ENCODE measurements at places on chromosomes 13 and 19. TPM values are rescaled to one million over a fixed set of nuclear protein-coding genes. Genes with fewer than 3 reads are reported as not detected.
A peak's percentile ranks its signal among the peaks of the same experiment; 100 is the strongest.

DNA sequence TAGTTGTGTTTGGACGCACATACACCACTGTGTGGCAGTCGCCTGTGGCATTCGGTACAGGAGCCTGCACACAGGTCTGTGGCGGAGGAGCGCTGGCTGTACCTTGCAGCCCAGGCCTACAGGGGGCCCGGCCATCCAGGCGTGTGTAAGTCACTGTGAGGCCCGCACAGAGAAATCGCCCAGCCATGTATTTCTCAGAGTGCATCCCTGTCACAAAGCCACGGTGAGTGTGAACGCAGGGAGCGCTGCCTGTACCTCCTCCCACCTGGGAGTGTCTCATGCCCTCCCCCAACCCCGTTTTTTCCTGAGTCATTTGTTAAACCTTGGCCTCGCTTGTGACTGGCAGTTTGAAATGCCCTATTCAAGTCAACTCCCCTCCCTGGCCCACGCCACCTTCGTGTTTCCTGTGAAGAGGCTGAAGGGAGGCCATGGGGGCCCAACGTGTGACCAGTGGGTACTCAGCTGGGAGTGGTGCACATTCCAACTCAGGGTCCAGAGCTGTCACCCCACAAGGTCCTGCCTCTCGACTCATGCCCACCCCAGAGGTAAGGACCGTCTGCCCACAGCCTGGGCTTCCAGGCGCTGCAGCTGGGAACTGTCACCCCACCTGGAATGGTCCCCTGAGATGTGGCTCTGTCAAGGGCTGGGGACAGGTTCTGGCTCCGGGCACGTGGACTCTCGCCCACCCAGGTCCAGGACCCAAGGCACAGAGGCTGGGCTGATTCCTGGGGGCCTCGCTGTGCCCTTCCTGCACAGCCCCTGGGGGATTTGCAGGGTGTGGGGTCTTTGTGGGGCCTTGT is 11.6 kb upstream of the RASA3 start:
- no peaks in the 10 kb centered on the region for H3K36me3 ChIP-seq
- H3K4me1 ChIP-seq = peaks cover 28% of the 10 kb centered on the region
- H3K27ac ChIP-seq = no peak overlapping the region
- DNase-seq = no peak
- H3K27me3 ChIP-seq = no peaks in the 10 kb centered on the region

GRCh38 chr19:7595466-7596133 is at the start of gene CAMSAP3:
Gene CAMSAP3 (plus strand): TSS chr19:7595863. CDS start chr19:7596003, 140 bp downstream.
- DNase-seq = no peak
- H3K27me3 ChIP-seq = no peaks in the 10 kb centered on the region

- H3K27me3 ChIP-seq = no peaks in the 10 kb centered on the region
- no peak overlapping the region for H3K4me3 ChIP-seq
- no peak for DNase-seq
- no peak overlapping the region for H3K27ac ChIP-seq
Measured at GRCh38 chr13:51425410-51426042, 27.3 kb downstream of the INTS6 start.

- no peaks in the 10 kb centered on the region for H3K27me3 ChIP-seq
- no peak for DNase-seq
- no peak overlapping the region for H3K27ac ChIP-seq
- no peak overlapping the region for H3K4me3 ChIP-seq
- no peaks in the 10 kb centered on the region for H3K36me3 ChIP-seq
- H3K4me1 ChIP-seq = no peaks in the 10 kb centered on the region
Measured at GRCh38 chr13:71730267-71730666, 136.7 kb downstream of the DACH1 start.

Gene PTGER1
- not detected for total RNA-seq

GRCh38 chr13:105972811-105973590 is 562.5 kb downstream of the EFNB2 start:
- H3K36me3 ChIP-seq = no peaks in the 10 kb centered on the region
- H3K4me3 ChIP-seq = no peak overlapping the region
- H3K4me1 ChIP-seq = peaks cover 20% of the 10 kb centered on the region

DNA sequence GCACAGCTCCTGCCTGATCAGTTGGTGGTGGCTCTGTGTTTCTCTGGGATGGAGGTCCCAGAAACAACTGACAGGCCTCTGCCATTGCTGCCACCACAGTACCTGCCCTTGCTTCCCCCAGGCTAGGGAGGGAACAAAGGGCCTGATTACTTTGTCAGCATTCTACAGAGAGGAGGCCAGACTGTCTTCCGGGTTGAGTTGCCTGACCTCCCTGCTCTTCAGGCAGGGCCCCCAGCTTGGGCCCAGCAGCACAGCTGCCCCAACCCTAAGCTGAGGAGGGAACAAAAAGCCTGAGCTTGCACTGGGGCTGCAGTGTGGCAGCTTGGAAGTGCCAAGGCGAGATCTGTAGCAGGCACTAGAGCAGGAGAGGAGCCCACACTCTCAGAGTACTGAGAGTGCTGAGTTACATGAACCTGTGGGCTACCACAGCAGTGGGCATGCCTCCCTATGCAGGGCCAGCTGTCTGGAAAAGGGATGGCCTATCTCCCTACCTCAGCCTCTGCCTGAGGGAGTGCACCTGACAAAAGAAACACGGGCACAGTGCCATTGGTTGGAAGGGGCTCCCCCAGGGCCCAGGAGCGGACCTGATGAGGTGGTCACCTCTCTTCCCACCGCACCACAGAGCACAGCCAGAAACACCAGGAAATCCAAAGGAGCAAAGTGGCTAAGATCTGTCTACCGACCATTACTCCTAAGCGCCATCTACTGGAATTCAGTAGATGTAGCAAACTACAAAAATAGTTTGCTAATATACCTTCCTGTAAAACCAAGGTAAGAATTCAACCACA is 24.4 kb downstream of the SLC25A15 start:
- no peak overlapping the region for H3K27ac ChIP-seq
- DNase-seq = no peak
- H3K4me3 ChIP-seq = no peak overlapping the region
- H3K4me1 ChIP-seq = no peaks in the 10 kb centered on the region
- H3K36me3 ChIP-seq = no peaks in the 10 kb centered on the region

DNA sequence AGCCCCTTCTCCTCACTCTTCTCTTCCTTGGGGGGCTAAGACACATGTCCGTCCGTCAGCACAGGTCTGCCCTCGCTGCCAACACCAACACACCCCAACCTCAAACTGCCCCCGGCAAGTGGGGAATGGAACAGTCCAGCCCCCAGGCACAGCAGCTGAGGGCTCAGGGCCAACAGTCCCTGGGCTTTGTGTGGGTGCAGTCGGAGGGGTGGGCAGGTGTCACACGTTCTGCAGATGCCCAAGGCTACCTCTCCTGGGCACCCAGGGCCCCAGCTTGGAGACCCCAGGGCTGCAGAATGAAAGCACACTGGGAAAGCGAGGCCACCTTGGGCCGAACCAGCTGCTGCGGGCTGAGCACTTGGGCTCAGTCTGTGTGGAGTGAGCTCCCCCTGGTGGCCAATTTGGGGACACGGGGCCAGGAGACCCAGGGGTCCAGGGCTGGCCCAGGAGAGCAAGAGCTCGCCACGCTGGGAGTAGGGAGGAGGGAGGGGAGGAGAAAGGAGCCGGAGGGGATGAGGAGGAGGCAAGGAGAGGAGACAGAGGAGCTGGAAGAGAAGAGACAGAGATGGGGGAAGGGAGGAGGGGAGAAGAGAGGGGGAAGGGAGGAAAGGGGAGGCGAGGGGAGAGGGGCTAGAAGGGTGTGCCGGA is 14.0 kb upstream of the ATP8B3 start:
- peaks cover 9% of the 10 kb centered on the region for H3K4me1 ChIP-seq
- H3K27ac ChIP-seq = no peak overlapping the region
- no peaks in the 10 kb centered on the region for H3K27me3 ChIP-seq
- no peaks in the 10 kb centered on the region for H3K36me3 ChIP-seq

- no peak overlapping the region for H3K27ac ChIP-seq
- H3K4me3 ChIP-seq = no peak overlapping the region
- no peaks in the 10 kb centered on the region for H3K27me3 ChIP-seq
- H3K36me3 ChIP-seq = no peaks in the 10 kb centered on the region
Measured at GRCh38 chr13:19955873-19956559, 2.5 kb upstream of the ZMYM2 start.

GRCh38 chr13:80451641-80452040 is 110.7 kb upstream of the SPRY2 start:
- no peaks in the 10 kb centered on the region for H3K4me1 ChIP-seq
- H3K4me3 ChIP-seq = no peak overlapping the region
- H3K27me3 ChIP-seq = no peaks in the 10 kb centered on the region

DNA sequence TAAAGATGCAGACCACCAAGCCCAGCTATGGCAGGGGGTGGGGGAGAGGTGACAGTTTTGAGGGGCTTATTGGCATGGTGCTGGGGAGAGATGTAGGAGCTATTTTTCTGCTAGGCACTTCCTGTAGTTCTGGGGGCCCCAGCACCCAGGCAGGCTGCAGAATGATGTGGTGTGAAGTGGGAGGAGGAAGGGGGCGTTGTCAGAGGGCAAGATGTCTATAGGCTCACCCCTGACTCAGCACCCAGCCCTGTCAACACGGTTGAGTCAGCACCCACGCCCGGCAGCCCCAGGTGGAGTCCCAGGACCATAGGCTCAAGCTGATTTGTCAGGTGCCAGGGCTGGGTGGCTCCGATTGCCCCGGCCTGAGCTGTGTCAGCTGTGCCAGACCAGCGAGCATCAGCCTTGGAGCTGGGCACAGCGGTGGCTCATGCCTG is 5.8 kb downstream of the KLF2 start:
- no peak overlapping the region for H3K27ac ChIP-seq
- peaks cover 19% of the 10 kb centered on the region for H3K36me3 ChIP-seq
- H3K27me3 ChIP-seq = no peaks in the 10 kb centered on the region
- peaks cover 44% of the 10 kb centered on the region for H3K4me1 ChIP-seq

- no peak overlapping the region for H3K4me3 ChIP-seq
- no peak for DNase-seq
- no peak overlapping the region for H3K27ac ChIP-seq
- no peaks in the 10 kb centered on the region for H3K36me3 ChIP-seq
- no peaks in the 10 kb centered on the region for H3K4me1 ChIP-seq
Measured at GRCh38 chr13:28590461-28590860, 68.5 kb upstream of the POMP start.

Gene ZNF586
- total RNA-seq = 24.3 TPM

Gene KLK2
- total RNA-seq = not detected

Gene CAPN12
- 9.6 TPM for total RNA-seq

DNA sequence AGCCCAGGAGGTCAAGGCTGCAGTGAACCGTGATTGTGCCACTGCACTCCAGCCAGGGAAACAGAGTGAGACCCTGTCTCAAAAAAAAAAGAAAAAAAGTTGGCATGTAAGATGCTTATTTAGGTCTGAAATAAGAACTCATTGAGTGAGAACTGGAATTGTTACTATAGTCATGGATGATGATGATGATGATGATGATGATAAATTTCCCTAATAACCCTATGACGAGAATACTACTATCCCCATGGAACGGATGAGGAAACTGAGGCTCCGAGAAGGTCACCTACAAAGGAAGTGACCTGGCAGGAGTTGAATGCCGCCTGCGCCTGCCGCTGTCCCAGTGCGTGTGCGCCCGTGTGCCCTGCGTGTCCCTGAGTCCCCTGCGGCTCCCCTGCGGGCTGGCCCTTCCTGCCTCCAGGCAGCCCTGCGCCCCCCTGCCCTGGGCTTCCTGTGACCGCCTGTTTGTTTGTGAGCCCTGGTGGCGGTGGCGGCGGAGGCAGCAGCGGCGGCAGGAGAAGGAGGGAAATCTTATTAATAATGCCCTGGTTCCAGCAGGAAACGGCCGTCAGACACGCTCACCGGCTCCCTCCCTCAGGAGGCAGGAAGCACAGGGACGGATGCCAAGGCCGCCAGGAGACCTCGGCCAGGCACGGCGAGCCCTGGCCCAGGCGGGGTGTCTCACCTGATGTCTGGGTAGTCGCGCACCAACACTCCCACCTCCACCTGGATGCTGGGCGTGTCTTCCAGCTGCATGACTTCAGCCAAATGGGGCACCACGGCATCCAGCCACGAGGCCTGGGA is 29.6 kb downstream of the EXOC3L2 start:
- H3K4me3 ChIP-seq = no peak overlapping the region
- H3K4me1 ChIP-seq = peaks cover 21% of the 10 kb centered on the region
- no peak for DNase-seq
- no peaks in the 10 kb centered on the region for H3K27me3 ChIP-seq

GRCh38 chr19:2288818-2289713 is 7.1 kb upstream of the PEAK3 start:
- H3K27me3 ChIP-seq = peaks cover 8% of the 10 kb centered on the region
- no peak overlapping the region for H3K4me3 ChIP-seq
- H3K27ac ChIP-seq = no peak overlapping the region
- no peaks in the 10 kb centered on the region for H3K36me3 ChIP-seq

GRCh38 chr13:98890186-98890585 is 87.7 kb downstream of the DOCK9 start:
- H3K27me3 ChIP-seq = no peaks in the 10 kb centered on the region
- H3K36me3 ChIP-seq = no peaks in the 10 kb centered on the region
- no peak for DNase-seq
- no peak overlapping the region for H3K4me3 ChIP-seq
- H3K4me1 ChIP-seq = peaks cover 17% of the 10 kb centered on the region

DNA sequence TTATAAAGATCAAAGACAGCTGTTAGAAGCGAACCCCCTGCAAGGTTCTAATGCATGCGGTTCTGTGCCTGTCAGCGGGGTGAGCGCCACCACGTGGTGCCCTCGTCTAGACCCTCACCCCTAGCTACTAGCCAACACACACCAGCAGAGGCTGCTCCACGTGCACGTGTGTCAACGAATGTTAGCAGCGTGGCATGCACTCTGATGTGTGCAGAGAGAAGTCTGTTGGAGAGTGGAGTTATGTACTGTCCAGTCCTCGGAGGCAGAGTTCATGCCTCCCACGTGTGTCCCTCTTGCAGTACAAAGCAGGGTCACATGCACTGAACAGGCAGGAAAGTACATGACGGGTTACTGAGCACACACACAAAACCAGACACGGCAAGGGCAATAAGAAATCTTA is 75.0 kb upstream of the SLC15A1 start:
- no peak overlapping the region for H3K4me3 ChIP-seq
- H3K27ac ChIP-seq = no peak overlapping the region
- peaks cover 52% of the 10 kb centered on the region for H3K36me3 ChIP-seq
- H3K4me1 ChIP-seq = peaks cover 12% of the 10 kb centered on the region
- no peaks in the 10 kb centered on the region for H3K27me3 ChIP-seq

DNA sequence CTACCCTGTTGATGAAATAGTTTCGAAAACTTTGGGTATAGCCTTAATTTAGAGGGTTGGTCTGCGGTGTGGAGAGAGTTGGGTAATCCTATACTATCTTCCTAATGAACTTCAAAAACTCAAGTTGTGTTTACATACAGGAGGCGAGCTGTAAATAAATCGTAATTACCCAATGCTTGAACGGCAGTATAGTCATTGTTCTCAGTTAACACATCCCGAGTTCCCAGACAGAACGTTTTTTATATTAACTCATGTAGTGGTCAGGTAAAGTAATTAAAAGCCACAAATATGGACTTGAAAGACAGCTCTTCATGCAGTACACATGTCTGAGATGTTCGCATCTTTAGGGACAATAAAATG is 1.5 kb downstream of the PDS5B start:
- H3K4me1 ChIP-seq = peaks cover 44% of the 10 kb centered on the region
- H3K4me3 ChIP-seq = peak overlapping the region; percentile 88
- no peaks in the 10 kb centered on the region for H3K36me3 ChIP-seq
- H3K27ac ChIP-seq = peak overlapping the region; percentile 99
